ENCODE measurements at places on chromosomes 16 and 17. TPM values are rescaled to one million over a fixed set of nuclear protein-coding genes. Genes with fewer than 3 reads are reported as not detected.

Gene RPRML
- not detected for total RNA-seq

Gene CSF3
- 1.3 TPM for total RNA-seq

Gene SEPTIN1
- total RNA-seq = 0.15 TPM

Gene OR2C1
- not detected for total RNA-seq

Gene PERCC1
- not detected for total RNA-seq

Gene ACBD4
- total RNA-seq = 5.9 TPM

Gene CX3CL1
- not detected for total RNA-seq

Gene HOXB4
- 11.7 TPM for total RNA-seq

Gene LPCAT2
- 2.4 TPM for total RNA-seq

Gene ST3GAL2
- 14.5 TPM for total RNA-seq

Gene ADAD2
- not detected for total RNA-seq

Gene CA7
- not detected for total RNA-seq

Gene SPIRE2
- 1.9 TPM for total RNA-seq

Gene STAC2
- not detected for total RNA-seq

Gene SPN
- total RNA-seq = not detected

Gene KCNJ2
- total RNA-seq = 1.0 TPM

Gene KRT16
- total RNA-seq = not detected

Gene RNF222
- not detected for total RNA-seq

Gene ADAMTS18
- total RNA-seq = not detected

Gene MPV17L
- total RNA-seq = 0.59 TPM

Gene CCR7
- not detected for total RNA-seq

Gene KRT31
- total RNA-seq = not detected
